Left forelimb (tissue), 1 donor: ENCODE measurements at places on chromosomes 11 and 22.
A peak's percentile ranks its signal among the peaks of the same experiment; 100 is the strongest.

DNA sequence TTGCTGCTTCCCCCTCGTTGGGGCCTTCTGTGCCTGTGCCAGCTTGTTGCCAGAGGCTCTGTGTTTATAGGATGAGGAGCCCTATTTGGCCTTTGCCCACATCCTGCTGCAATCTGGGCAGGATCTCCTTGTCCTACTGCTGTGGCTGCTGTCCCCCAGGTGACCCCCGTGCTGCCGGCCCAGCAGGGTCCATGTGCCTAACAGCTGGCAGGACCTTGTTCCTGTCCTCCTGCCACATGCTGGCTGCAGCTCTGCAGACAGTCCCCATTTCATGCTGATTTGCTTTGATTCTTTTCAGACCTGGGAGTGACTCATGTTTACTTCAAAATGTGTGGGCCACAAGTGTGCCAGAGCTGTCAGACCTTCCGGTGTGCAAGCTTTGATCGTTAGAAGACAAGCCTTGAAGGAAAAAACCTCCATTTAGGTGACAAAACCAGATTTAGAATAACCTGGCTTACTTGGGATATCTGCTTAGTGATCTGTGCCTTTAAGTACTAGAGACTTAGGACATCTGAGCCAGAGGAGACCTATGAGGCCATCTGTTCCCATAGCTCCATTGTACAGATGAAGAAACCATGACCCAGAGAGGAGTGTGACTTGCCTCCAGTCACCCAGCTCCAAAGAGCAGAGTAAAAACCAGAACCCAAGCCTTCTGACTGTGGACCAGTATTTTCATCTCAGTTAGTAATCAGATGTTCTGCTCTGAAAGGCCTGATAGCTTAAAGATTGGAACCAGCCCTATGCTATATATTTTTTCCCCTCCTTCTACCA, 11.1 kb downstream of the NAV2 start:
- DNase-seq = no peak

GRCh38 chr11:133940034-133940433, 16.7 kb downstream of the IGSF9B start:
- DNase-seq = no peak

DNA sequence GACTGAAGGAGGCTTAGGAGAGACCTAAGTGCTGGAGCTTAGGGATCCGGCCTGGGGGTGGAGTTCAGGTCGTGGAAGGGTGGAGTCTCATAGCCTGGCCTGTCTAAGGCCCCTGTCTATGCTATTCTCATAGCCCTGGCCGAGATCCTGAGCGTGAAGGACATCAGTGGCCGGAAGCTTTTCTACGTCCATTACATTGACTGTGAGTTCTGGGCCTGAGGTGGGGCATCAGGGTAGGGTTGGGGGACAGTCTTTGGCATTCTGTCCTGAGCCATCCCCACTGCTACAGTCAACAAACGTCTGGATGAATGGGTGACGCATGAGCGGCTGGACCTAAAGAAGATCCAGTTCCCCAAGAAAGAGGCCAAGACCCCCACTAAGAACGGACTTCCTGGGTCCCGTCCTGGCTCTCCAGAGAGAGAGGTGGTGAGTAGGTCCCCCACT, 603 bp downstream of the KAT5 start:
- no peak for DNase-seq

DNA sequence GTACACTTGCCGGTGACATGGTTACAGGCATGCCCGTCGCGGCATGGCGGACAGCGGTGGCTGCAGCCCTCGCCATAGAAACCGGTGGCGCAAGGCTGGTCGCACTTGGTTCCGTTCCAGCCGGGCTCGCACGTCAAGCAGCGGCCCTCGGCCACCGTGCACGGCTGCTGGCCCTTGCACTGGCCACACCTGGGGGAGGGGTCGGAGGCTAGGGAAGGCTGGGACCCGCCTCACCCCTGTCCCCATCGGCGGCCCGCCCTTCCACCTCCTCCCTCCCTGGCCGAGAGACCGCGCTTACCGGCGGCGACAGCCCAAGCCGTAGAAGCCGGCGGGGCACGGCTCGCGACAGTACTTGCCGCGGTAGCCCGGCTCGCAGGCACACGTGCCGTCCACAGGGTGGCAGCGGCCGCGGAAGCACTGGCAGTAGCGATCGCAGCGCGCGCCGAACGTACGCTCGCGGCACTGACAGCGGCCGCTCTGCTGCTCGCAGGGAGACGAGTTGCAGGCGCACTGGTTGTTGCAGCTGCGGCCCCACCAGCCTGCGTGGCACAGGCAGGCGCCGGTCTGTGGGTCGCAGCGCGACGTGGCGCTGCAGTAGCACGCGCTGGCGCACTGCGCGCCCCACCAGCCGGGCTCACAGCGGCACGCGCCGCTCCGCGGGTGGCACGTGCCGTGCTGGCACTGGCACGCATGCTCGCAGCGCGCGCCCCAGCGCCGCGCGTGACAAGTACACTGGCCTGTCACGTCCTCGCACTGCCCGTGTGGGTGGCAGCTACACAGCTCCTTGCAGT, 6.7 kb downstream of the SCARF2 start:
- peak; percentile 67 for DNase-seq

DNA sequence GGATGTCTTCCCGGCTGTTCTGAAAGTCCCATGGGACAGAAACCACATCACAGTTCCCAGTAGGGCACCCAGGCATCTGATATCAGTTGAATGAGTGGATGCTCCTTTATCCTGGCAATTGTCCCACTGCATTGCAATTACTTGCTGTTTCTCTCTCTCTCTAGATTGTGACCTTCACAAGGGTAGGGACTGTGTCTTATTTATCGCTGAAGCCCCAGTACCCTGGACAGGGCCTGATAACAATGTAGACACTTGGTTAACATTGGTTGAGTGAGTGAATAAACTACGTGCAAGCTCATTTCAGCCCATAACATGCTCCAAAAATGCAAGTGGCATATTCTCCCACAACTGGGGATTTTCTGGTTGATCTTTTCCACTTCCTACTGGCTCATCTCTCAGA, 193.7 kb upstream of the NARS2 start:
- no peak for DNase-seq

- DNase-seq = no peak
Measured at GRCh38 chr11:127226380-127226779, 225.8 kb upstream of the KIRREL3 start.

DNA sequence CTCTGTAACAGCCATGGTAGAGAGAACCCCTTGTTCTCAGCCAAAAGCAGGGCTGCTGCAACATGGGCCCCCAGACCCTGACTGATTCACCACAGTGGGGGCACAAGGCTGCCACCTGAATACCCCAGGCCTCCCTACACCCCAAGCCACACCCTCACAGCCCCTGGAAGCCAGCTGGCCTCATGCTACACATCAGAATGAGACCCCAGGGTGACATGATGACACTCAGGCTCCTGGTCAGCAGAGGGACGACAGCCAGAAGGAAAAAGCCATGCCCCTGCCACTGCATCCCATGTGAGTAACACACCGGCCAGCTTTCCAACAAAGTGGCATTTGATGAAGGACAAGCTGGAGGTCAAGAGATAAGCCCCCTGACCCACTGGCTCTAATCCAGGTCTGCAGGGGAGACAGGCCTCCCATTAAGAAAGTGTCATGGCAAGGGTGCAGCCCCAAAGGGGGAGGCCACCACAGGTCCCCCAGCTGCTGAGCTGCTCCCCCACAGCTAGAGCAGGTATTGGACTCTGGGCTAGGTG, 2.6 kb downstream of the CDPF1 start:
- DNase-seq = no peak

GRCh38 chr11:57131080-57131790, 50.5 kb upstream of the LRRC55 start:
- no peak for DNase-seq

GRCh38 chr11:118015385-118015841, 29.2 kb downstream of the IL10RA start:
- no peak for DNase-seq
